Stimulated activated CD4-positive, alpha-beta T cell treated with anti-CD3 and anti-CD28 coated beads, TNF-alpha, amount 100 ng/mL, for 48 hours (primary cell): ENCODE measurements at places on chromosomes 7 and 10.
A peak's percentile ranks its signal among the peaks of the same experiment; 100 is the strongest.

GRCh38 chr10:67607472-67607871, 88.5 kb downstream of the CTNNA3 start:
- DNase-seq = no peak

GRCh38 chr10:49649294-49649693, 30.2 kb upstream of the C10orf53 start:
- no peak for DNase-seq

DNA sequence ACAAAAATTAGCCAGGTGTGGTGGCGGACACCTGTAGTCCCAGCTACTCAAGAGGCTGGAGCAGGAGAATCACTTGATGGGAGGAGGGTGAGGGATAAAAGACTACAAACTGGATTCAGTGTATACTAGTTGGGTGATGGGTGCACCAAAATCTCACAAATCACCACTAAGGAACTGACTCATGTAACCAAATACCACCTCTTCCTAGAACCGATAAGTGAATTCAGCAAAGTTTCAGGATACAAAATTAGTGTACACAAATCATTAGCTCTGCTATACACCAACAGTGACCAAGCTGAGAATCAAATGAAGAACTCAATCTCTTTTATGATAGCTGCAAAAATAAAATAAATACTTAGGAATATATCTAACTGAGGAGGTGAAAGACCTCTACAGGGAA, 23.0 kb upstream of the DMBT1 start:
- no peak for DNase-seq

- DNase-seq = no peak
These were observed 8.1 kb upstream of the SH2D4B start for GRCh38 chr10:80529604-80530003.

DNA sequence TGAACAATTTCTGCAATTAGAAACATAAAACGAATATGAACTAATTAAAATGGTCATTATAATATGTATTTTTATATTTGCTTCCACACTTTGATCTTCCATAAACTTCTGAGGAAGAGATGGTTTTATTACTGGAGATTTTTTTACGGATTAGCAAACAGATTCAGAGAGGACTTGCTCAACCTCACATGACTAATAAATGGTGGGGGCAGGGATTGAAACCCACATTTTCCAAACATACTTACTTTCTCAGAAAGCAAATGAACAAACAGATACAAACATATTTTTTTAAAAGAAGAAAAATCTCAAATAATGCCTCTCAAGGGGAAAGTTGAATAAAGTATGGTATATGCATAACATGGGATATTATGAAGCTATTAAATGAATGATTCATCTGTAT, 18.3 kb downstream of the ANKMY2 start:
- no peak for DNase-seq

- no peak for DNase-seq
These were observed 59.1 kb upstream of the PAPSS2 start for GRCh38 chr10:87600581-87600980.

DNA sequence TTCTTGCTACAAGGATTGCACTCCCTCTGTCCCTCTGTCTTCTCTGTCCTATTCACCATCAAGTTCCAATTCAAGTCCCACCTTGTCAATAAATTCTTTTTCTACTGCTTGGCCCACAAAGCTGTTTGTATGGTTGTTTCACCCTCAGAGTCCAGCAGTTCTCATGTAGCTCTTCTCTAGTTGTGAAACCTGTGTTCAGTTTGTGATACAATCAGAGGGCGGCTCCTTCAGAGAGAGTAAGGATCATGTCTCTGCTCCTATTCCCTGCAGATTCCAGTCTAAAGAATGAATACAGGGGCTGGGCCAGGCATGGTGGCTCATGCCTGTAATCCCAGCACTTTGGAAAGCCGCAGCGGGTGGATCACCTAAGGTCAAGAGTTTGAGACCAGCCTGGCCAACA, 126.6 kb upstream of the BET1 start:
- DNase-seq = no peak

DNA sequence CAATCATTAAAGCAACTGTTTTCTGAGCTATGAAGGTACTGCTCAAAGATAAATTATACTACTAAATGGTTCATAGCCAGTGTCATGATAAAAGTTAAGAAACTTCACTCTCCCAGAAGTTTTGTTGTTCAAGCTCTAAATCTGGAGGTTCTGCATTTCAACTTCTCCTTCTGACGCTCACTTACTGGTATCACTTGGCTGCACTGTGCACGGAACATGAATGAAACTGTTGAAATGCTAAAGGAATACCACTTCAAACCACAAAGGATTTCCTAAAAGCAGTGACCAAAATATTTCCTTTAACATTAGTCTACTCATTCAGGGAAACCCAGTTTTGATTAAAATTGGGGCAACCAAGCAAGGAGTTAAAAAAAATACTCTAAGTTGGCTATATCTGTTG, 93.6 kb downstream of the UBE2H start:
- no peak for DNase-seq

GRCh38 chr7:48042216-48042615, 6.9 kb downstream of the C7orf57 start:
- no peak for DNase-seq

DNA sequence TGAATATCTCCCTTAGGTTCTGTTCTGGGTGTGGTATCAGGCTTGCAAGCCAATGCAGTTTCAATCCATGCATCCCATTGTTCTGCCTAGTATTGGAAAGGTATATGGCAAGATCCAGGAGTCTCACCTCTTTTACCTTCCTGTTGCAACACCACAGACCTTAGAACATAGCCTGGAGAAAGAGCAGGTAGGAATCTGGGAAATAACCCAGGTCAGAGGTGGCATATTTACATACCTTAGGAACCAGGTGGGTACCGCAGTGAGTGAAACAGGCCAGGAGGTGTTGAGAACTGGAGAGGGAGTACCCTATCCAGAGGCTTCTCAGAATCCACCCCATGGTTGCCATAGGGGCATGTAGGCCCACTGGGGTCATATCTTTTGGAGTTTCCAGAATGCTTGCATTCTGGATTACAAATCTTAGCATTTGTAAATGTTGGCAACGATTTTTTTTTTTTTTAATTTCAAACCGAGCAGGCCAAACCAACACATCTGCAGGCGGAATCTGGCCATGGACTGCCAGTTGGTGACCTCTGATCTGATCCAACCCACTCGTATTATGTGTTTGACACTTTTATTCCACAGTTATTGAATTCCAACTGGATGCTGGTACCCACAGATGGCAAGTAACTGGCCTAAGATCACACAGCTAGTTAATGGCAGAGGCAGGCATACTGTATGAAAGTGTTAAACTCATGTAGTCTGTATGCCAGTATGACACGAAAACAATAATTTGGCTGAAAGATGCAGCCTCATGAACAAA, 180.3 kb upstream of the TCF7L2 start:
- DNase-seq = no peak

DNA sequence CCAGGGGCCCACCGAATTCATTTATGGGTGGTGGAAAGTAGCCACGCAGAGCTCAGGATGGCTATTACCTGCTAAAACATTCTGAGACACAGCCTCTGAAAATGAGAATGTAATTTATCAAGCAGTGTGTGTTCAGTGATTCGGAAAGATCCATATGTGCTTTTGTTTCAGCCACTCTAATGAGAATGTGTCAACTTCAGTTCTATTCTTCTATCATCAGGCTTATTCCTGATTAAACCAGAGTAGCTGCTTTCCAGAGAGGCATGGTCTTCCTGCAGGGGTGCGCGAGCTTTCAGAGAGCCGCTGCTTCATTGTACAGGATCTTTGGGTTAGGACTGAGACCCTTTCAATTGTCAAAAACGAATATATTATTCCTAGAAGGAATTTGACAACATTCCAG, 167.6 kb downstream of the OTUD1 start:
- no peak for DNase-seq

DNA sequence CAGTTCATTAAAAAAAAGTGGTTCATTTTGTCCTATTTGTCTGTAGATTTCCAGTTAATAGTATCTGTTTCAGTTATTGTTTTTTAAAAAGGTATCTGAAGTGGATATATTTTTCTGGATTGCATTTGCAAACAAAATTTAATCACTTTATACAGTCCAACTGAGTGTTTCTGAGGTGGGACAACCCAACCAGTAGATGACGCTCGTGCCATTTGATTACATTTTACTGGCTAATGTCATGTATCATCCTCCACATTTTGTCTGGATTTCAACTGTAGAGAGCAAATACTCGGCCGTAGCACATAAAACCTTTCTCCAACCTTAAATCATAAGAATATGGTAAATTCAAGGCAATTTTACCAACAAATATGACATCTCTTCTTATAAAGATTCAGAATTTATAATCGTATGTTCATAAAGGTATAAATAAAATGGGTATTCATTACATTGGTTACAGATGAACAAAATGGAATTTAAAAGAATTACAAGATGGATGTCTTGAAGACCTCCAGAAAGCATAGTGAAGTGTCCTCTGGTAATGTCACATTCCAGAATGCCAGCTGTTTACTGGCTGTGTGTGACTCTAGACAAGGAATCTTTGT, 789.0 kb downstream of the PHTF2 start:
- DNase-seq = no peak

DNA sequence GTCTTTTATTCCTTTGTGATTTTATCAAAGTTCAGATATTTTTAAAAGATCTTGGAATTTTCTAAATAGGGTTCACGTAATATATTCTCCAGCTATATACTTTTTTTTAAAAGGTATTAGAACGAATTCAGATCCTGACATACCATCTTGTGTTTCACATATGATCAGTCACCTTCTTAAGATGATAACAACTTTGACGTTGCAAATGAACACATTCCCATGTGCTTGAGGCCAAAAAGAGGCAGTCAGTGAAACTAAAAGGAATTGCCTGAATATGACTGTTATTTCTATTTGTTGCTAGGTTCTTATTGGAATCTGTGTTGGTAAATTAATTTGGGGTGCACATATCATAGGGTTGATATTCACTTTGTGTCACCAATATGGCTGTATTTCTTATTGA, 310.1 kb downstream of the MDFIC start:
- DNase-seq = no peak

DNA sequence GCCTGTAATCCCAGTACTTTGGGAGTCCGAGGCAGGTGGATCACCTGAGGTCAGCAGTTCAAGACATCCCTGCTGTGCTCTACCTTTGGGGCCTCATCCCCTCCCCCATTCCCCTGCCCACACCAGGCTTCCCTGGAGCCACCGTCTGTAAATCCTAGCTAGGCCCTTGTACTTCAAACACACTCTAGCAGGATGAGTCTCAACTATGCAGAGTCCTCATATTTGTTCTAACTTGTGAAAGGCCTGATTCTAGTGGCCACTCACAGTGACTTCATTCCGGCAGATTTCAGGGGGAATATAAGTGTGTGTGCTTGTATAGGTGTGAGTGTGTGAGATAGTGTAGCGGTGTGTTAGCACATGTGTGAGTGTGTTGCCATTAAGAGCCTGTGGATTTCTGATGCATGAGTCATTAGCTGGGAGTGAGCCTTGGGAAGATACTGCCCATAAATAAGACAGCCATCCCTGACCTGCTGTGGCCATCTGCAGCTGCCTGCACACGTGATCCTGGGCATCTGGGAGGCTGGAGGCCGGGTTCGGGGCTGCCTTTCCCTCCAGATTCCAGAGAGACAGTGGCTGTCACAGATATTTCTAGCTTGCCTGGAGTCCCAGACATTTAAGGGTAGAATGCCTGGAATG, 1.7 kb upstream of the NEURL1 start:
- no peak for DNase-seq

GRCh38 chr7:16753932-16754855, 639 bp downstream of the TSPAN13 start:
- peak; percentile 14 for DNase-seq

DNA sequence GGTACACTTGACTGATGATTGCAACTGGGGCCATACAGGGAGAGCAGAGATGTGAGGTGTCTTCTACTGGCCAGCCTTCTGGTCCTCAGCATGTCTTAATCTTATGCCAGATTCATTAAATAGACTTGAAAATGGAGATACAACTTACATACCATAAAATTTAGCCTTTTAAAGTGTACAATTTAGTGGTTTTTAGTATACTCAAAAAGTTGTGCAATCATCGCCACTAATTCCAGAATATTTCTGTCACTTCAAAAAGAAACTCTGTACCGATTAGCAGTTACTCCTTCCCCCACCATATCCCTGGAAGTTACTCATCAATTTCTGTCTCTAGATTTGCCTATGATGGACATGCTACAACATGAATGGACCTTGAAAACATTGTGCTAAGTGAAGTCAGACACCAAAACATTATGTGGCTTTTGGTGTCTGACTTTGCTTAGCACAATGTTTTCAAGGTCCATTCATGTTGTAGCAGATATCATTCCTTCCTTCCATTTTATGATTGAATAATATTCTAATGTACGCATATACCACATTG, 53.0 kb downstream of the SH2D4B start:
- no peak for DNase-seq

GRCh38 chr7:26379711-26380110, 88.0 kb downstream of the SNX10 start:
- DNase-seq = no peak

GRCh38 chr10:8037199-8037801, 17.2 kb upstream of the GATA3 start:
- no peak for DNase-seq

- DNase-seq = no peak
These were observed 19.3 kb upstream of the ADAMTS14 start for GRCh38 chr10:70652761-70653657.

DNA sequence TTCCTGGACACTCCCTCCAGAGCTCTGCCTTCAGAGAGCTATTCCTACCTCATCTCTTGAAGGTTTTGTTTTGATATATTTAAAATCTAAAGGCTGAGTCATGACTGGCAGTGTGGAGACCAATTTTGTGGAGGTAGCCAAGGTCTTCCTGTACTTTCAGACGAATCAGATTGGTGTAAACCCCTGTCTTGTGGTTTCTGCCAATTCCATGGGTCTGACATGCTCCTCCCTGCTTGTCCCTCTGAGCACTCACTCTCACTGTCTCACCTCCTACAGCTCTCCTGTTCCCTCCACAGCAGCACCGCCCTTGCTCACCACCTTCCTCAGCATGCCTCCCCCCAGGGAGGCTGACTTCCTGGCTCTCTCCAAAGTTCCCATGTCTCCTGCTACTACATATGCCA, 179.8 kb downstream of the NPSR1 start:
- DNase-seq = no peak

DNA sequence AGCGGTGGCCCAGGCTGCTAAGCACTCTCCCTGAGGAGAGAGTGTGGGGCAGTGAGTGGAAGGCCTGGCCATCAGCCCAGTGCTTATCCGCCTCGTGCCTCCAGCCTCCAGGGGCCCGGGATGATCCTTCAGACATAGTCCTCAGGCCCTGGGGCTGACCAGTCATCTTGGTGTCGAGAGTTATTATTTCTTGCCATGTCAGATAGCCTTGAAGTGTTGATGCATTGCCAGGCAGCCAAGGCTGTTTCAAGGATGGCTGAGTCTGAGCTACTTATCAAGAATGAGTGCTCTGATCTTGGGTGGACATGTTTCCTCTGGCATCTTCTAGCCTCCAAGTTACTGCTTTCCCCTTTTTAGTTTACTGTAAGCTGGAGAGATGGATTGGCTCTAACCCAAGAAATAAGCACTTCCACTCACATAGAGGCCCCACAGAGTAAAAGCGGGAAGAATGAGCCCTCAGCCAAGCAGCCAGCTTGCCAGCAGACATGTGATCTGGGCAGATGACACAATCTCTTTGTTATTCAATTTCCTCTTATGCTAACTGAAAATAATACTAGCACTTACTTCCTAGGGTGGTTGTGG, 136.5 kb upstream of the NAMPT start:
- DNase-seq = no peak

- DNase-seq = no peak
These were observed 630 bp downstream of the RSBN1L start for GRCh38 chr7:77696643-77697534.

- DNase-seq = no peak
These were observed 30.3 kb upstream of the JAKMIP3 start for GRCh38 chr10:132035476-132035875.

- no peak for DNase-seq
These were observed 111.1 kb upstream of the GLI3 start for GRCh38 chr7:42348071-42348470.

GRCh38 chr7:150377196-150377595, 1.9 kb upstream of the ZNF775 start:
- DNase-seq = no peak
